ENCODE measurements at places on chromosomes 13 and 19. TPM values are rescaled to one million over a fixed set of nuclear protein-coding genes. Genes with fewer than 3 reads are reported as not detected.
A peak's percentile ranks its signal among the peaks of the same experiment; 100 is the strongest.

DNA sequence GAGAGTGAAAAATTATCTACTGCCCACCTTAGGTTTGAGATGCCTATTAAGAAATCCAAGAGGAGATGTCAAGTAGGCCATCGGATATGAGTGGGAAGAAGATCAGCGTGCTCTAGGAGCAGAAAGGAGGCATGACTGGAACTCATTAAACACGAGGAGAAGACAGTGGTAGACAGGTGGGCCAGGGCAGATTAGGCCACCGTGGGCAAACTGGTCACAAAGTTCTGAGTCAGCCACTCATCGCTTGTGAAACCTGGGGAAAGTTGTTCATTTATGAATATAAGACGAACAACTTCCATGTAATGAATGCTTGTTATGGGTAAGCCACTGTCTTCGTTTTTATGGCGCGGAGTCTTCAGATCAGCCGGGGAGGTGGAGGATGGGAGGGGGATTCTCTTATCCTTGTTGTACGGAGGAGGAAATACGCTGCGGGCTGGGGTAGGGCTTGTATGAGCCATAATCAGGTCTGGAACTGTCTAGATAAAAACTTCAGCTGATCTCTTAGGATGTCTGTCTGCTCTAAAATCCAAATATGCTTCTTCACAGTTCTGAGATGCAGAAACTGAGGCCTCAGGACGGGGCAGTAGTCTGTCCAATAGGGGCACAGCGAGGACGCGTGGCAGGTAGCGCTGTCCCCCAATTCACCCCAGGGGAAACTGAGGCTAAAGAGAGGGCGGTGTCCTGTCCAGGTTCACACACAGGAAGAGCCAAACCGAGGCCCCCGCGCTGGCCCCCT is 1.1 kb upstream of the ZNF444 start:
- no peaks in the 10 kb centered on the region for H3K27me3 ChIP-seq
- no peaks in the 10 kb centered on the region for H3K36me3 ChIP-seq
- peaks cover 6% of the 10 kb centered on the region for H3K4me1 ChIP-seq
- H3K4me3 ChIP-seq = peak overlapping the region; percentile 58
- DNase-seq = no peak

- no peak for DNase-seq
- no peaks in the 10 kb centered on the region for H3K36me3 ChIP-seq
- H3K27ac ChIP-seq = peak overlapping the region; percentile 77
- H3K27me3 ChIP-seq = no peaks in the 10 kb centered on the region
Observed at GRCh38 chr19:45995715-45996385, 583 bp downstream of the CCDC61 start.

DNA sequence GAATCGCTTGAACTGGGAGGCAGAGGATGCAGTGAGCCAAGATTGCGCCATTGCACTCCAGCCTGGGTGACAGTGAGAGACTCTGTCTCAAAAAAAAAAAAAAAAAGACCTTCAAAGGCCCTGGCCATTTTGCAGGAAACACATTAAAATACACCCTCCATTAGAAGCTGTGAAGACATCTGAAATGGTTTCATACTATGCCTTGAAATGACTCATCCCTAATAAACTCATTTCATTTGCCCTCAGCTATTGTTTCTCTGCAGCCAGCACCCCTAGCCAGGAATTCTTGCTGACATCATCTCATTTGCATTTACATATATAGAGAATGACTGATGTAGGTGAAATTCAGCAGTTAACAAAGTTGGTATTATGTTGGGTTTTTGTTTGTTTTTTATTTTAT is 8.7 kb downstream of the EML2 start:
- no peaks in the 10 kb centered on the region for H3K36me3 ChIP-seq
- no peak overlapping the region for H3K27ac ChIP-seq
- no peaks in the 10 kb centered on the region for H3K27me3 ChIP-seq
- no peak overlapping the region for H3K4me3 ChIP-seq

DNA sequence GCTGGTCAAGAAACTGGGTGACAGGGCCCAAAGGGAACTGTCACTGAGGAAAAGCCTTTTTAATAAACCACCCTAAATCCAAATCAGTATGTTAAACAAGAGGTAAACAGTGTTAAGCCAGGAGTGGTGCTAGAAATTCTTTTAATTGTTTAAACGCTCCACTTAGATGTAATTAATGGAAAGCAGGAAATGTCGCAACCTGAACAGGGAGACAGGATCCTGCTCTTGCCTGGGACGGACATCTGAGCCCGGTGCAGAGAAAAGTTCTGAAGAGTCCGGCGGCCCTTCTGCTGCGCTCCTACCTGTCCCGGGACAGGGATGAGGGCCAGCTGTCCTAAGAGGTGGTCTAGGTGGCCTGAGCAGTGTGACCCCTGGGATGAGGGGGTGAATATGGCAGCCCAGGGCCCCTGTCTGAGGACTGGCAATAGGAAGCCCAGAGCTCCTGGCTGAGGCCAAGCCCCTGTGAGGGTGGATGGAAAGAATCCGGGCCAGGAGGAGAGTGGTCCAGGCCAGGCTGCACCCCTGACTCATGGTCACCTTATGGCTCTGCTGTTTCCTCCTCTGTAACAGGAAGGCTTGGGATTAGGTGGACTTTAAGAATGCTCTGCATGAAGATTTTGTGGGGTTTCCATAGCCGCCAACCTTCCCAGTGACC is 112.8 kb upstream of the GJB6 start:
- no peaks in the 10 kb centered on the region for H3K27me3 ChIP-seq
- no peak overlapping the region for H3K4me3 ChIP-seq
- no peak overlapping the region for H3K27ac ChIP-seq
- no peaks in the 10 kb centered on the region for H3K4me1 ChIP-seq
- DNase-seq = no peak

GRCh38 chr19:47716270-47716937 is 3.2 kb downstream of the EHD2 start:
- peaks cover 26% of the 10 kb centered on the region for H3K4me1 ChIP-seq
- H3K4me3 ChIP-seq = no peak overlapping the region
- H3K27ac ChIP-seq = peak overlapping the region; percentile 13
- peaks cover 20% of the 10 kb centered on the region for H3K36me3 ChIP-seq
- peaks cover 21% of the 10 kb centered on the region for H3K27me3 ChIP-seq

- no peak overlapping the region for H3K27ac ChIP-seq
- no peak for DNase-seq
- H3K36me3 ChIP-seq = no peaks in the 10 kb centered on the region
Observed at GRCh38 chr13:71876648-71877255, 9.7 kb upstream of the DACH1 start.

GRCh38 chr19:12821761-12822160 is 12.6 kb downstream of the RTBDN start:
- no peaks in the 10 kb centered on the region for H3K36me3 ChIP-seq
- no peak overlapping the region for H3K4me3 ChIP-seq
- no peak for DNase-seq

DNA sequence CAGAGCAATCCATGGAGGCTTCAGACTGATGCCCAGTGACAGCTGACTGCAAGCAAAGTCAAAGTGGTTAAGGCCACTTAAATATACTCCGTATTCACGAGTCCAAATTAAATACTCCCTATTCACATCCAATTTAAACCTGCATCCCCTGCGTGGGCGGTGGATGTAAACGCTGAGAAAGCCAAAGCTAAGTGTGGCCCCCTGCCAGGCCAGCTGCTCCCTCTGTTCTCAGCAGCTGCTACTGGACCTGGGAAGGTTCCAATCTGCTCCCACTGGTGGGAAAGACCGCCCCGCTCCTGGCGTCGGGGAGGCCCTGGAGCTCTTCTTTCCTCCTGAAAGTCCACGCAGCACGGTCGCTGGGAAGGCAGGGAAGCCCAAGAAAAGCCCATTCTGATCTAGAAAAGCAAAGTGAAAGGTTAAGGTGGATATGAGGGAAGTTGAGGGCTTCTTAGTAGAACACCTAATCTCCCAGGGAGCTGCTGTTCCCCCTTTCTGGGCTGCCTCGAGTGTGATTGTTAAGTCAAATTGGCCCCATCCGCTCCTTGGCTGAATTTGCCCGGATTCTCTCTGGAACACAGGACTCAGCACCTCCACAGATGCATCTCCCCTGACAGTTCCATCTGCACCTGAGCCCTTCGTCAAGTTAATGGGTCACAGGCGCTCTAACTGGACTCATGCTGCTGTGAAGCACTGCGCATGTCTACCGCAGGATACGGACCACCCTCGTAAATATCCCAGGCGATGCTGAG is 205.5 kb downstream of the USP12 start:
- no peak for DNase-seq
- no peaks in the 10 kb centered on the region for H3K27me3 ChIP-seq
- H3K4me1 ChIP-seq = peaks cover 8% of the 10 kb centered on the region
- H3K36me3 ChIP-seq = no peaks in the 10 kb centered on the region
- H3K27ac ChIP-seq = no peak overlapping the region

DNA sequence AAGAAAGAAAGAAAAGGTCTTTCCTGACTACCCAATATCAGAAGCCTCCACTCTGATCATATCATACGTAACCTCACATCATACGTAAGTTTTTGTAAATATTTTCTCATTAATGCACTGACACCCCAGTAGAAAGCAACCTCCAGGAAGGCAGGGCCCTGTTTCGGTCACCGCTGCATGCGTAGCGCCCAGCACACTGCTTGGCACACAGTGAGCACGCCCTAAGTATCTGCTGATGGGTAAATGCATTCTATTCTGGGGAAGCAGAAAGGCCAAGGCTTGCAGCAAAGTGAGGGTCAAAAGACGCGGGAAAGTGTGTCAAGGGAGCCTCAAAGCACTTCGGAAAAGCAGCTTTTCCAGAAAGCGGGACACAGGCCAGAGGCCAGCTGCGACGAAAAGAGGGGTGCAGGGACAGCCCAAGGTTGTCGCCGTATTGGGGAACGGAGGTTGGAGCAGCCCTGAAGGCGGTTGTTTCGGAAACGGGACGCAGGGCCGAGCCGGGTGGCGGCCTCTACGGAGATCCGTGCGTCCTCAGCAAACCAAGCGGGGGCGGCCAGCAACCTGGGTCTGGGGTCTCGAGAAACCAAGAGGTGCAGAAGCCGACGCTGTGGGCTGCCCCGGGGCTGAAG is 463 bp downstream of the SUGP1 start:
- H3K4me1 ChIP-seq = peaks cover 41% of the 10 kb centered on the region
- no peaks in the 10 kb centered on the region for H3K27me3 ChIP-seq
- DNase-seq = no peak
- H3K27ac ChIP-seq = peak overlapping the region; percentile 90
- H3K4me3 ChIP-seq = peak overlapping the region; percentile 100
- no peaks in the 10 kb centered on the region for H3K36me3 ChIP-seq

DNA sequence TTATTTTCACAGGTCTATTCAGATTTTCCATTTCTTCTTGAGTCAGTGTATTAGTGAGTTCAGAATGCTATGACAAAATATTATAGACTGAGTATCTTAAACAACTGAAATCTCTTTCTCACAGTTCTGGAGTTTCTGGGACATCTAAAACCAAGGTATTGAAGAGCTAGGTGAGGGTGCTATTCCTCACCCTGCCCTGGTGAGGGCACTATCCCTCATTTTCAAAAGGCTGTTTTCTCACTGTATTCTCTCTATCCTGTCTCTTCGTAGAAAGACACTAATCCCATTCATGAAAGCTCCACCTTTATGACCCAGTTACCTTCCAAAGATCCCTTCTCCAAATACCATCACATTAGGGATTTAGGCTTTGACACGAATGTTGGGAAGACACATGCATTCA is 1617.1 kb downstream of the PCDH9 start:
- no peak overlapping the region for H3K27ac ChIP-seq
- H3K4me1 ChIP-seq = no peaks in the 10 kb centered on the region
- no peaks in the 10 kb centered on the region for H3K27me3 ChIP-seq
- H3K36me3 ChIP-seq = no peaks in the 10 kb centered on the region
- no peak for DNase-seq

DNA sequence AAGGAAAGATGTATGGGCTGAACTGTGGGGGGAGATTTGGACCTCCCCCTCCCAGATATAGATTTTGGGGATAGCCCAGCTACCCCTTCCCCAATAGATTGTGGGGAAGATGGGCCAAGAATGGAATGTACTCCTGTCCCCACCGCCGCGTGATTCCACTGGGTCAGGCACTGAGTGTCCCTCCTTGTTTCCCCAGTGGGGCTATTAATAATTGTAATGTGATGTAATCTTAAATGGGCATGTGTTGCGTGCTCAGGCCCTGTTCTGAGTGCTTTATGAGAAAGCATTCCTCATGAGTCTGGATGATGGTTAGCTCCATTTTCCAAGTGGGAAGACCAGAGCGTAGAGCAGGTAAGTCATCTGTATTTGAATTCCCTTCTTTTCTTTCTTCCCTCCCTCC is 1.4 kb downstream of the PSMD8 start:
- peak overlapping the region; percentile 70 for H3K4me3 ChIP-seq
- no peak for DNase-seq
- H3K36me3 ChIP-seq = no peaks in the 10 kb centered on the region
- H3K4me1 ChIP-seq = peaks cover 26% of the 10 kb centered on the region
- H3K27ac ChIP-seq = no peak overlapping the region

DNA sequence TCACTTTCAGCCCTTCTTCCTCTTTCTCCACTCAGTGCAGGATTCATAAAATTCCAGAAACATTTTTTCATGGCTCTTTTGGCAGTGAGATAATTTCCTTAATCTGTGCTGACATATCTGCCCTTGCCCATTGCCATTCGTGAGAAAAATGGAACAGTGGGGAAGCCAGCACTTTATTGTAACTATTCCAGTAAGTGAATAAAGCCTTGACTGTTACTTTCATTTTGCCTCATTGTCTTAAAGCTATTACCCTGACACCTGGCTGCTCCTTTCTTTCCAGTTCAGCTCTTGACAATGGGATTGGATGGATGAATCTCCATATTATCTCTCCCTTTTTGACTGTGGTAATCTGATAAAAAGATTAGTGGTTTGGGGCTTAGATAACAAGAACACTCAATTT is 1068.1 kb upstream of the PCDH20 start:
- H3K27me3 ChIP-seq = no peaks in the 10 kb centered on the region
- no peak overlapping the region for H3K4me3 ChIP-seq
- no peaks in the 10 kb centered on the region for H3K36me3 ChIP-seq
- no peaks in the 10 kb centered on the region for H3K4me1 ChIP-seq
- H3K27ac ChIP-seq = no peak overlapping the region

Gene MYH14
- total RNA-seq = 101 TPM

Gene CNN2
- 250 TPM for total RNA-seq

Gene NLRP4
- total RNA-seq = not detected

Gene STX10
- total RNA-seq = 64.0 TPM

Gene LRRC63
- total RNA-seq = 0.35 TPM

Gene TEX101
- not detected for total RNA-seq

All from left lung (tissue), 14 donors.